ENCODE measurements at places on chromosomes 4 and X.

DNA sequence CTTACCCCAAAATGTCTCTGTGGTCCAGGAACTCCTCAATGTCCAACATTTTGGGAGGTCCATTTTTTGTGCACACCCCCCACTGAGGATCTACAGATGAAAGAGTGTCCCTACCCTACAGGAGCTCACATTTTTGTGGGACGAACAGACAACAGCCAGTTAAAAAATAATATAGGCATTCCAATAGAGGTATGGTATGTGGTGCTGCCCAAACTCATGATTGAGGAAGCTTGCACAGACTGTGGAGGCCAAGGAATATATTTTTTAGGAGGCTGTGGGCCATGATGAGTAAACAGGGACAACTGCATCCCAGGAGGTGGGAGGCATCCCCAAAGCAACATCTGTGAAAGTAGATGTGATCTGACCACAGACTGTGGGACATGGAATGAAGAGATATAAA lies 181.0 kb upstream of the HCCS start:
- DNase-seq = no peak

- DNase-seq = no peak
These were observed 38.1 kb downstream of the NFXL1 start for GRCh38 chr4:47876310-47876709.

GRCh38 chrX:103475381-103475780 lies 43.9 kb downstream of the RAB40A start:
- DNase-seq = no peak

GRCh38 chr4:15376594-15376993 lies 51.2 kb upstream of the C1QTNF7 start:
- no peak for DNase-seq

DNA sequence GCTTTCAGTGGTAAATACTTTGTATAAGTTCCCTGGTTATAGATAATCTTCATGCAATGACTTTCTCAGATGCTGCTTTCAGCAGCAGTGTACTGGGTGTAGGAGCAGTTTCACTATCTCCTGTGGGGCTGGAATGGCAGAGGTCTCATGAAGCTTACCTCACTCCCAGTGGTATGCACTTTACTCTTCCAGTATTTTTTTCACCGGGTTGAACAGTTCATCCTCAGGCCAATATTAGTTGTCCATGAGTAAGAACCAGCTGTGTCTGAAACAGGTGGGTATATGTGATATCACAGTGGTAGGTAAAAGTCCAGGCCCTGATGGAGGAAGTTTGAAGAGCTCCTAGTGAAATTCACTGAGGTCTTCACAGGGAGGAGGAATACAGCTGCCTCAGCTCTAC lies 351.5 kb upstream of the EMCN start:
- no peak for DNase-seq

DNA sequence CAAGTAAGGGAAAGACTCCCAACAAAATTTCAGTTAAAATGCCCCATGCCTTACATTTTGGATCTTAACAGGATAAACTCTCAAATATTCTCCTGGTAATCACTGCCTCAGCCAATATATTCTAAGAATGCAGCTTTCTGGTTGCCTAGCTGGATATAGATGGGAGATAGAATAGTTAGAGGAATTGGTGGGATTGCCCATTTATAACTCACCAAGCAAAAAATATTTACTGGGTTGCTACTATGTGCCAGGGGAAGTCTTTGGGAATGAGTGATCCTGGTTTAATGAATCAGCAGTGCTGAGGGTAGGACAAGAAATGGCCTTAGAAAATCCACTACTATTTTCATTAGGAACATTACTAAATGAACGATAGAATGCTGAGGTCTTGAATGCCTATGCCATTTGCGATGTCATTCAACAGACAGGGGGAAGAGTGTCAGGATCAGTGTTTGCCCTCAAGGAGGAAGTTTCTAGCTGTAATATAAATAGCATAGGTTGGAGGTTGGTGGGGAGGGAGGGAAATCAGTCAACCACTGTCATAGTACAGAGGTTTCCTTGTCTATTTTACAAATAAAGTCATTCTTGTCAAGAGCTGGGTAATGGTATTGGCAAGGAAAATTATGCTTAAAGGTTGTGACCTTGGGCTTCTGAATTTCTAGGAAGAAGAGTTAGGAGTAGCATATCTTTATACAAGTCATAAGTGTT lies 63.5 kb downstream of the ENOPH1 start:
- DNase-seq = no peak

DNA sequence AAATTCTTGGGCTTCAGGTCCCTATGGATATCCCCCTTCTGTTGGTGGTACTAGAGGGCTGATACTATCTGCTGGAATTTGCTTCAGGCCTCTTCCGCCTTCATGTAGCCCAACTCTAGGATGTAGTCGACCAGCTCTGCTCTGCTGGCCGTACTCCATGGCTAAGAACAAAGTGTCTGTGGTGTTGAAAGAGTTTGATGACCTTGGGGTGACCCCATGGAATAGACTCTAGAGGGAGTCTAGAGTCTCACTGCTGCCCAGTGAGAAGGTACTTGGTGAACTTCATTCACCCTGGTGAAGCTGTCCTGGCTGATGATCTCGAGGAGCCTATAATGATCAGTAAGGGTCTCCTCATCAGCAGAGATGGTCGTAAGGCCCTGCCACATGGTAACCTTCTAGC lies 11.7 kb downstream of the SOWAHB start:
- DNase-seq = no peak

DNA sequence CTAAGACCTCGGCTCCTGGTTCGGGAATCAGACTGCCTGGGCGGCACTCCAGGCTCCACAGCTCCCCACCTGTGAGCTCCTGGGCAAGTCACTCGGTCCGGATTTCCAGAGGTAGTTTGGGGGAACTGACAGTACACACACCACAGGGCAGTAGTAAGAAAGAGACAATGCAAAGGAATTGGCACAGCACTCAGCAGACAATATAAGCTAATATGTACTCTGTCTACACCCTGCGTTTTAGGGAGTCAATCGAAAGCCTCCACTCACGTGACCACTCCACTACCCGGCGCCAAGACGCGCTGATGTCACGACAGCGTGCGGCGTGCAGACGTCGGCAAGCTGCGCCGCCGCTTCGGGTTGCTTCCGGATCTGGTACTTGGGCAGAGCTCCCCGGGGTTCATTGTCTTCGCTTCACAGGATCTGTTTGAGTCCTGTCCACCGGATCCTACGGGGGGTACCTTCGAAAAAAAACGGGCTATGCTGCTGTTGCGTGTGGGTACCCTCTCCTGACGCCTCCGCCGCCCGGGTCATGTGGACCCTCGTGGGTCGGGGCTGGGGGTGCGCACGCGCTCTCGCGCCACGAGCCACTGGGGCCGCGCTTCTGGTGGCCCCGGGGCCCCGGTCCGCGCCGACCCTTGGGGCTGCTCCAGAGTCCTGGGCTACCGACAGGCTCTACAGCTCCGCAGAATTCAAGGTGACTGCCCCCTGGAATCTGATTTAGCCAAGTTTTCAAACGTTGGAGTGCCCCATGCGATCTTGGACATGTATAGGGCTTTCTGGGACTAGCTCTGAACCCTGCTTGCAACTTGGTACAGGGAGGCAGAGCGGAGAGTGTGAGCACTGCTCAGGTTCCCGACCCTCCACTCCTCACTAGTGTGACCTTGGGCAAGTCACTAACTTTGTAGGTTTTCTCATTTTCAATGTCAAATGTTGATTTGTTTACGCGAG lies at the start of gene GUF1:
Gene GUF1 (plus strand): TSS at position 327 of the 948 bp plus-strand sequence. CDS start 203 bp downstream, at position 530.
- peak; percentile 83 for DNase-seq

- no peak for DNase-seq
These were observed 232.3 kb upstream of the CPEB2 start for GRCh38 chr4:14769993-14770392.

DNA sequence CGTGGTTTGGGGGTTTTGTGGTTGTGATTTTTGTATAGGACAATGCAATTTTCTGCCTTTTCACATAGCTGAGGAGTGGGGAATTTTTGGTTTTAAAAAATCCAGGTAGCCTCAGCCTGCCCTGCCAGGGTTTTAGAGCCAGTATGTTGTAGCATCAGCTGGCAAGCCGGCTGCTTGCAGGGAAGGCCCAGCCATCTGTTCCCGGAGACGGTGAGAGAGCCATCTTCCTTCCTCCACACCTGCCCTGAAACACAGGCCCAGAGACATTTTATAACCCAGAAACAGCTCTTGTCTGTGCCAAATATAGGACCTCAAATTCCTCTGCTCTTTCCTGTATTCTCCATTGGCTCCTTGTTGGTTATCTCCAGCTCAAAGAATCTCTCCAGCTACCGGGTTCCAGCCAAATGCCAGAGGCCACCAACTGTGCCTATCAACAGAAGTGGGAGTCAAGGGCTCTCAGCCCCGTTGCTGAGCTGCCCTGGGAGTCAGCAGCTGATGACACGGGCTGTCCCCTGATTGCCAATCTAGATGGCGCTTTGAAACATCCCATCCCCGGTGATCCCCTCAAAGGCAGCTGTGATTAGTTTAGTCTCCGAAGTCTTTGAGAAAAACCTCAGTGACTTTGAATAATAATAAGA lies 595.2 kb downstream of the MID1IP1 start:
- DNase-seq = no peak

DNA sequence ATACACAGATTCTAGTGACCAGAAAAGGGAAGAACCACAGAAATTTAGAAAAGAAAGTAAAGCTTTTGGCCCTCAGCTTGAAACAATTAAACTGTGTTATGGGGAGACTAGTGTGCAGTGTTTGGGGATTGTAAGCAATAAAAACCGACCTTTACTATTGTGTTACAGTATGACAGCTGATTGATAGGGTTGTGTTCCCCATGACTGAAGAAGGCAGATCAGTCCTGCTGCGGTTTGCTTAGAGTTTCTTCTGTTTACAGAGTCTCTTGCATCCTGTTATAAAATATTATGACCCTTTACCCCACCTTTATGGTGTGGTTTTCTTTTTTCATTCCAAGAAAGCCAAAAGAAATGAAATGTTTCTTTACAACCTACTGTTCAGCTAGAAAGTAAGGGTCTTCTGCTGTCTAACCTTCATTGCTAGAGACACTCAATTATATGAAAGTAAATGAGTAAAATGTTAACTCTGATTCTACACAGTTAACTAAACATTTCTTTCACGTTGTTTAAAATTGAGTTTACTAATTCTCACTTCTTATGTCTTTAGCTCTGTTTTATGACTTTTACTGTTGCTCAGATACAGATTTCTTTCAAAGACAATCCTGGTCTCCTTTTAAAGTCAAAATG lies 18.1 kb downstream of the CHIC1 start:
- no peak for DNase-seq

DNA sequence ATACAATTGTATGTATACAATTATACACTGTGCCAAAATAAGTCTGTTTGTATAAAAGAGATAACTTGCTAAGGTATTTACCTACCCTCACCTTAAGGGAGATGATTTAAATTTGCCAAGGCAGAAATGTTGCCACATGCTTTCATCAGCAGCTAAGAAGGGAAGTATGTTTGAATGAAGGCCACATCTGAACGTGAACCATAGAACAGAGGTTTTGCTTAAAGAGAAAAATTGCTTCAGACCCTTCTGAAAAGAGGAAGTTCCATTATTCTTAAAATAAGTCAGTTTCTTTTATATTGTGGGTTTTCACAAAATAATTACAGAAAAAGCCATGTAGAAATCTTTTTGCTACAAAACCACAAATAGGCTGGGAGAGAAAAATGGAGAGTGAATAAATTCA lies 621.5 kb upstream of the HTR2C start:
- DNase-seq = no peak

- DNase-seq = no peak
These were observed 93.2 kb upstream of the DIAPH2 start for GRCh38 chrX:96591421-96591820.

DNA sequence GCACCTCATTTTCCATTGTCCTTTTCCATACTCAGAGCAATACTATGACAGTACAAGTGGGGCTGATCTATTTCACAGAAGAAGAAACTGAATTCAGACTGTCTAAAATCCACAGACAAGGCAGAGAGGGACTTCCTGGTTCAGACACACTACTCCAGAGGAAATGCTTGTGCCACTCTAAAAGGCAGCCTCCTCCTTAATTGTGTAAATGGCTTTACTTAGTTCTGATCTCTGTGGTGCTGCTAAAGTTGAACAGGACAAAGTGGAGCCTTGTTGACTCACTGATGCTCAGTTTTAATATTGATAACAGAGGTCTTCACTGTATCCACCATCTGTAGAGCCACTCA lies 122.4 kb downstream of the KIT start:
- DNase-seq = no peak

- DNase-seq = no peak
These were observed 399.6 kb upstream of the NDST3 start for GRCh38 chr4:117634716-117635115.

GRCh38 chrX:137567682-137568232 lies 1.8 kb downstream of the ZIC3 start:
- no peak for DNase-seq

- no peak for DNase-seq
These were observed 32.9 kb upstream of the PRPS2 start for GRCh38 chrX:12758291-12758690.

GRCh38 chr4:73429118-73429517 lies 6.9 kb upstream of the AFP start:
- no peak for DNase-seq

- peak; percentile 8 for DNase-seq
These were observed 15.0 kb upstream of the STS start for GRCh38 chrX:7132335-7133049.

- DNase-seq = no peak
These were observed 527.2 kb downstream of the GBA3 start for GRCh38 chr4:23219779-23220408.

GRCh38 chr4:107736924-107737448 lies 17.0 kb upstream of the PAPSS1 start:
- DNase-seq = peak; percentile 25

- no peak for DNase-seq
These were observed 4.3 kb downstream of the TMPRSS11E start for GRCh38 chr4:68451246-68452211.

GRCh38 chrX:45233531-45233930 lies 32.9 kb upstream of the DIPK2B start:
- DNase-seq = no peak

Data from T1000 (cell line).